Activated naive CD4-positive, alpha-beta T cell treated with Interleukin-2 at 50 U/mL for 16 hours (primary cell): ENCODE measurements at places on chromosomes 4 and X.

DNA sequence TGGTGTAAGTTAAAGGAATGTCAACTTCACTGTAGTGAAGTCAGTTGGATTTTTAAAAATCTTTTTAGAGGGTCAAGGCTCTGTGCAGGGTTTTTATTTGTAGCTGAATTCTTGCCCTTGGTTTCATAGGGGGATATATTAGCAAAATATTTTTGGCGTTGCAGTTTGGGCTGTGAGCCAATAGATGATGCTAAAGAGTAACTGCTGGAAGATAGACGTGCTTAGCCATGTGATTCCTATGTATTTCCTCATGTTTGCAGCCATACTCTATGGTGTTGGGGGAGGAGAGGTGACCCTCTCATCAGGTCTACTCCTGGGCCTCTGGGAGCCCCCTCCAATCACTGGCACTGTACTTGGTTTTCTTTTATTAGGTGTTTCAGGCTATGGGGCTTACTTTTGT, 246.7 kb upstream of the ARHGAP24 start:
- DNase-seq = no peak

GRCh38 chrX:38678183-38678582, 116.8 kb downstream of the TSPAN7 start:
- no peak for DNase-seq

GRCh38 chrX:154123241-154124219, 20.5 kb upstream of the OPN1LW start:
- DNase-seq = peak; percentile 20

- no peak for DNase-seq
Measured at GRCh38 chr4:108432418-108432817, 188.0 kb upstream of the RPL34 start.

DNA sequence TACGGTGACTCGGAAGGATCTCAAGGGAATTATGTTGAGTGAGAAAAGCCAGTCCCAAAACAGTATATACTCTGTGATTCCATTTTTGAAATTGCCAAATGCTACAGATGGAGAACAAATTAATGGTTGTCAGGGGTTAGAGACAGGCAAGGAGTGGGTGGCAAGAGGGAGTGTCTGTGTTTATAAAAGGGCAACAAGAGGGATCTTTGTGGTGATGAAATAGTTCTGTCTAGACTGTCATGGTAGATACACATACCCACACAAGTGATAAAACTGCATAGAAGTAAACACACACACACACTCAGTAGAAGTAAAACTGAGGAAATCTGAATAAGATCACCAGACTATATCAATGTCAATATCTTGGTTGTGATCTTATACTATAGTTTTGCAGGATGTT, 92.7 kb downstream of the CD99L2 start:
- DNase-seq = no peak

GRCh38 chrX:16658284-16658683, 8.3 kb downstream of the S100G start:
- no peak for DNase-seq

GRCh38 chr4:173189117-173189693, 20.6 kb downstream of the GALNT7 start:
- no peak for DNase-seq

DNA sequence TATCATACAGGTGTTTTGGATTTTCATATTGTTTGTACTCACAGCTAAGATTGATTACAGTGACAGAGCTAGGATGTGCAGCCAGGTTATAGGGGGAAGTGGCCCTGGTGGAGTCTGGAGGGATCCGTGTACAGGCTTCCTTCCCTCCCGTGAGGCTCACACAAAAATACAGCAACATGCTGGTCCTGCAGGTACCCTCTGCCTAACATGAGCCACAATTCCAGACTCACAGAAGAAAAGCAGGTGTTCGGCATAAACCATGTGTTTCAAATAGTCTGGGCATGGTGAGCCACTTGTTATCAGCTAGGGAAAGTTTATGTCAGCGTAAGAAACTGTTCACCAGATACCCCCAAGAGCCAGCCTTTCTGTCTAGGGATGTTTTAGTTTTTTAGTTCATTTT, 82.9 kb downstream of the HTT start:
- no peak for DNase-seq

GRCh38 chrX:95539041-95539440, 1145.6 kb upstream of the DIAPH2 start:
- DNase-seq = no peak

DNA sequence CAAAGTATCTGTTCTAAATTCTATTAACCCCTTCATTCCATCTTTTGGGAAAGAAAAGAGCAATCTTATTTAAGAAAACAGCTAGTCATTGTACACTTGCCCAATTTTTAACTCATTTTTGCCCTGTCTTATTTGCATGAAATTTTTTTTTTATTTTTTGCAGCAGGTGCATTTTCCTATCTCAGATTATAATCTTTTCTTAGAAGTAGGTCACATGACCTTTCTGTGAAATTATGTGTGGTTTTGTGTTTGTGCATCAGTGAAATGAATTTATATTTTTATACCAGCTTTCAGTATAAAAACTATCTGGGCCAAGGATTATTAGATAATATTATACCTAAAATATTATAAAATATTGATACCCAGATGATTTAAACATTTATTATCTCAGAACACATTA, 145.6 kb downstream of the INPP4B start:
- DNase-seq = no peak

GRCh38 chr4:159460371-159460770, 357.5 kb downstream of the RAPGEF2 start:
- no peak for DNase-seq

DNA sequence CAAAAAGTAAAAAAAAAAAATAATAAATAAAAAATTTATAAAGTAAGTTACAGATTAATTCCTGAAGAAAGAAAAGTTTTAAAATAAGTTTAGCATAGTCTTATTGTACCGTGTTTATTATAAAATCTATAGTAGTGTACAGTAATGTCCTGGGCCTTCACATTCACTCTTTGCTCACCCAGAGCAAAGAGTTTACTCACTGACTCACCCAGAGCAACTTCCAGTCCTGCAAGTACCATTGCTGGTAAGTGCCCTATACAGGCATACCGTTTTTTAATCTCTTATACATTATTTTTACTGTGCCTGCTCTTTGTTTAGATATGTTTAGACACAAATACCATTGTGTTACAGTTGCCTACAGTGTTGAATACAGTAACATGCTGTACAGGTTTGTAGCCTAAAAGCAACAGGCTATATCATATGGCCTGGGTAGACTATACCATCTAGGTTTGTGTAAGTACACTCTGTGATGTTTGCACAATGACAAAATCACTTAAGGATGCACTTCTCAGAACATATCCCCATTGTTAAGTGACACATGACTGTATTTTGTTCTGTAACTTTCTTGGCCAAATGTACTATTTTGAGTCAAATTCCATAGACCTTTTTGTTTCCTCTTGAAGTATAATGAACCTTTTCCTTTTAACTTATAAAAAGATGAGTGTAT, 199.0 kb upstream of the NUDT6 start:
- DNase-seq = no peak

- DNase-seq = no peak
Measured at GRCh38 chr4:5893004-5893580, at the start of gene CRMP1. Gene CRMP1 (minus strand): TSS chr4:5893086. CDS start chr4:5892969, 117 bp downstream.

- no peak for DNase-seq
Measured at GRCh38 chr4:138056541-138056940, 185.6 kb downstream of the SLC7A11 start.

- no peak for DNase-seq
Measured at GRCh38 chr4:73434311-73434710, 1.7 kb upstream of the AFP start.

- DNase-seq = no peak
Measured at GRCh38 chr4:16278178-16278577, 51.9 kb upstream of the TAPT1 start.

- DNase-seq = no peak
Measured at GRCh38 chr4:141021397-141022110, 111.7 kb downstream of the RNF150 start.

DNA sequence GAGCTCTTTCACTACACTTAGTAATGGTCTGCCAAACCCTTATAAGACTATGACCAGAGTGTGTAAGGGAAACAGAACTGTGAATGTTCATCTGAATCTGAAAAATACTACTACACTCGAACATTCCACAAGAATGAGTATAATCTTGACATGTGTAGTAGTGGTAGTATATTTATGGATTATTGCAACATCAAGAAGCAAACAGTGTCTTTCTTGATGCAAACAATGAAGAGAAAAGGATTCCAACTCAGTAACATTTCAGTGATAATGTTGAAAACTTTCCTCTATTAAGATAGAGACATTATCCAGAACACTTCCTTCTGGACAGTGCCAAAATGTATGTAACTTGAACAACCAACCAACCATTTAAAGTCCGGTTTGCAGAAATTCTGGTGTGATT, 394.7 kb upstream of the CPEB2 start:
- no peak for DNase-seq

DNA sequence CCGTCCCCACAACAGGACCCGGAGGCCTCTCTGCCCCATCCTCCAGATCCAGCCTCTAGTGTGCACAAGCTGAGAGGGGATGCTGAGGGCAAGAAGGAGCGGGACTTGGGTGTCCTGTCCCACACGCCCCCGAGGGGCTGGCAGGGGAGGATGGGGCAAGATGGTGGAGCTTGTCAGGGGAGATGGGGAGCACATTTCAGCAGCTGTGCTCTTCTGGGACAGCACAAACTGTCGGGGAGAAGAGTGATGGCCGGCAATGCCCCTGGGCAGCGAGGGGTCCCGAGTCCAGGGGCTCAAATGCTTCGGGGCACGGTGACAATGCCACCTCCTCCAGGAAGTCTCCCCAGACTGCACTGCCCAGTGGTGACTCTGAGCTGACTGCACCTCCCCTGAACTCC, 134.5 kb downstream of the FAM53A start:
- DNase-seq = no peak

- no peak for DNase-seq
Measured at GRCh38 chr4:117514391-117515175, 429.2 kb upstream of the TRAM1L1 start.

GRCh38 chrX:103791826-103792485, 15.3 kb downstream of the PLP1 start:
- no peak for DNase-seq

DNA sequence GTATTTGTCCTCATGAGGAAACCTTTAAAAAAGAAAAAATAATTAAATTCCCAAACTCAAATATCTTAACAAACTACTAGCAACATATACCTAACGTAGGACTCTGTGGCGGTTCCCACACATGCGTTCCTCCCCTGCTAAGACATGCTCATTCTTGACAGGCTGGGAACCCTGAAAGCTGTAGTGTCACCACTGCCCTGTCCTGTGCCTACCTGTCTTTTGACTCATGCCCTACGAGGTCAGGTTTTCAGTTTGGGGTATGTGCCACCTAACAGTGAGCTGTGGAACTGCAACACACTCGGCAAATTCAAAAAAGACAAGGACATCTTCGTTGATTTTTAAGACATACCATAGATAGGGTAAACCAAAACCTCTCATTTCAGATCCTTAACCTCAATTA, 17.8 kb downstream of the IDS start:
- no peak for DNase-seq

DNA sequence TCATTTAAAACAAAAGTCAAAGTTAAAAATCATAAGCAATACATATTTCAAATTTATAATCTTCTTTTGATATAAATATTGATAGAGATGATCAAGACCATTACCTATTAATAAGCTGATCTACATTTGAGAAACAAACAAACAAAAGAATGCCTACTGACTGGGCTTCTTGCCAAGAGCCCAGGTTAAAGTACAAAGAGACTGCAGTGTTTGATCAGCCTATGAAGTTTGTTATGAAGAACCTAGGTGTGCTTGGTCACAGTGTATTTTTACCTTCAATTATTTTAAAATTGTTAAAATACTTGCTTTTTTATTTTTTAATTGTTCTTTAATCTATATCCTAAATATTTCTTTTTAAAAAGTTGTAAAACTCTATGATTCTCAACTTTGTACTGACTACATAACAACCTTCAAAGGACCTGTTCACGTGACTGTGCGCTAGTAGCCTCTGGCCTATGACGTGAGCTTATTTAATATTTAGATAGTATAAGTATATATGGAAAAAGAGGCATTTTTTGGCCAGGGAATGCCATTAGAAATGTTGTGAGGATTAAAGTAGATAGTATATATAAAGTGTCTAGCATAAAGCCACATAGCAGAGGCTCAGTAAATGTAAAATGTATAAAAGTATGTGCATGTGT, 11.4 kb upstream of the SLC39A8 start:
- DNase-seq = no peak

GRCh38 chrX:13471269-13471668, 98.1 kb upstream of the EGFL6 start:
- DNase-seq = no peak

DNA sequence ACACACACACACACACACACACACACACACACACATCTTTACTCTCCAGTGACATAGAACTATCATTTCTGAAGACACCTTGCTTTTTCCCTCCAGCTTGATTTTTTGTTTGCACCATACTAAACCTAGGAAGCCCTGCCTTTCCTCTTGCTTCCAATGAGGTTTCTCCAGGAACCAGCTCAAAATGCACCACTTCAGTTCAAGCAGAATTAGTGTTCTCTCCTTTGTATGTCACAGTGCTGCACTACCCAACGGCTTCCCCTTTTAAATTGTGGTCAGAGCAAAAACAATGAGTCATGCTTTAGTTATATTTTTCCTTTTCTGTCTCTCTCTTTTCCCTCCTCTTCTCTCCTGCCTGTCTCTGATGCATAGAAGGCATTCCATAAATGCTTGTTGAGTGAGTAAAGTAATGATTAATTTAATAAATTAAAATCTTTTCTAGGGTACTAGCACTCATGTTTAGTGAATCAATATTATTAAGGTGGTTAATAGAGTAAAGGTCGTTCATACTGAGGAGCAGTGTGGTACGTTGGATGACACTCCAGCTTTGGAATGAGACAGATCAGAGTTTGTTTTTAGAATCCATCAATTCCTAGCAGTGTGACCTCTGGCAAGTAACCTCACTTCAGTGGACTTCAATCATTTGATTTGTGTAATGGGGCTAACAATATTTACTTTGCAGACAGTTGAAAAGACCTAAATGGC, 5.9 kb downstream of the RTL3 start:
- DNase-seq = no peak

DNA sequence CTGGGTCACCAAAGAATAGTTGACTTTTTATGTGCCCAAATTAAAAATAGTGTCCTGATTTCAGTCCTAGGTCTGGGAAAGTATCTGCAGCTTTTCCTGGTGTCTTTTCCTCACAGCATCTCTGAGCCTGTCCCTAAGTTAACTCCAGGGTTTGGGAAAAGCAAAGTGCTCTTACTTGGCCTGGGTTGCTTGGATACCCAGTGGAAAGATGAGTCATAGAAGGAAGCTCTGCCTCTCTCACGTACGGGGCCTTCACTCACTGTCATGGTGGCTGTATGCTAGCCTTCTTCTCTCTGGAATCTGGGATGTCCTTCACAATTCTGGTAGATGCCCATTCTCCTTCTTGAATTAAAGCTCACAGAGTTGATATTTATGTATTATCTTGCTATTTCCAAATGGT, 607.3 kb downstream of the ANKRD50 start:
- no peak for DNase-seq

DNA sequence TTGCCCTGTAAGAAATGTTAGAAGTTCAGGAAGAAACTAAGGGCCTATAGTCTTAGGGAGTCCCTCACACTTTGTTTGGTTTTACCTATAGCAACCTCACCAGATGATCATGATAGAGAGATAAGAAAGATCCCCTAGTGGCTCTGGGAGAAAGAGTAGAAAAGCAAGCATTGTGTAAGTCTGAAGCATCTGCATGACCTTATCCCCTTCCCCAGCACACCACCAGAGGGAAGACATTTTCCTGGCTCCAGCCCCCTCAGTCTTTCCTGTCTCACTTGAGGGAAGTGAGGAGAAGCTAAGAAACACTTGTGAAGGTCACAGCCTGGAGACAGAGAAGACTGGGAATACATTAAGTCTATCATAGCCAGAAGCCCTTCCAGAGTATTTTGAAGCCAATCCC, 154.0 kb downstream of the EVC2 start:
- no peak for DNase-seq

GRCh38 chrX:19627533-19627932, 112.2 kb upstream of the MAP3K15 start:
- DNase-seq = peak; percentile 13
